ENCODE measurements at places on chromosomes 11 and 22.

GRCh38 chr22:49344656-49345055 lies 483.0 kb downstream of the BRD1 start:
- DNase-seq = no peak

GRCh38 chr11:113574586-113574985 lies 99.4 kb upstream of the DRD2 start:
- DNase-seq = no peak

GRCh38 chr11:3380706-3381545 lies 2.0 kb upstream of the ZNF195 start:
- no peak for DNase-seq

- DNase-seq = peak; percentile 19
Observed at GRCh38 chr11:111378861-111379601, at the start of gene POU2AF1. POU2AF1 (minus strand) TSS chr11:111379275; CDS start chr11:111379177, 98 bp downstream.

- no peak for DNase-seq
Observed at GRCh38 chr11:17479284-17480214, 2.9 kb upstream of the ABCC8 start.

DNA sequence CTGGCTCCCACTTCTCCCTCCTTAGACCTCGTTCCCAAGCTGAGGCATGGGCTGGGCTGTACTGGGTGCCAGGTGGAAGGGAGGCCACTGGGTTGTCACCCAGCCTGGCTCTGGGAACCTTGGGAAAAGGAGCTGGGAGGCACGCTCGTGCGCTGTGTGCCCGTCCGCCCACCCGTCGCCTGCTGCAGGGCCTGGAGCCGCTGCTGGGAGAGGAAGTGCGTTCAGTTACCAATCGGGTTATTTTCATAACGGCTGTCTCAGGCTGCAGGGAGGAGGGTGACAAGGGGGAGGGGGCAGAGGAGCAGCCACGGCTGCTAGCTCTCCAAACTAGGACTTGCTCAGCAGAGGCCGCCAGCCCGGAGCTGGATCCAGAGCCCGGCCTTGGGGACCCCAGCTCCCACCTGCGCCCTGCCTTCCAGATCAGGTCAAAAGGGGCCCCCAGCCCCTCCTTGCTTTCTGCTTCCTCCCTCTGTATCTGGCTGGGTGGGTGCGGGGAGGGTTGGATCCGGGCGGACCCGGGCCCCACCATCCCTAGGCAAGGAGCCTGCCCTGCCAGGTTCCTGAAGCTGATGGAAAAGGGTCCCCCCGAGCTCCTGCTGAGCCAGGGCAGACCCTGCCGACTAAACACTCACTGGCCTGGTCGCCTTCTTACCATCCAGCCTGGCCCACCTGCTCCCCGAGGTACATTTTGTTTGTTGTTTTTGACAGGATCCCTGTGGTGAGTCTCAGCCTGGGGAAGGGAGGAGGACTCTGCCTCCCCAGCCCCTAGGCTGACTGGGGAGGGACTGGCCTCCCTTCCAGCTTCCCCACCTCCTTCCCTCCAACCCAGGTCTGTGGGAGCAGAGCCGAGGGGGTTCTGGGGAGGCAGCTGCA lies 14.3 kb downstream of the DGKZ start:
- no peak for DNase-seq

DNA sequence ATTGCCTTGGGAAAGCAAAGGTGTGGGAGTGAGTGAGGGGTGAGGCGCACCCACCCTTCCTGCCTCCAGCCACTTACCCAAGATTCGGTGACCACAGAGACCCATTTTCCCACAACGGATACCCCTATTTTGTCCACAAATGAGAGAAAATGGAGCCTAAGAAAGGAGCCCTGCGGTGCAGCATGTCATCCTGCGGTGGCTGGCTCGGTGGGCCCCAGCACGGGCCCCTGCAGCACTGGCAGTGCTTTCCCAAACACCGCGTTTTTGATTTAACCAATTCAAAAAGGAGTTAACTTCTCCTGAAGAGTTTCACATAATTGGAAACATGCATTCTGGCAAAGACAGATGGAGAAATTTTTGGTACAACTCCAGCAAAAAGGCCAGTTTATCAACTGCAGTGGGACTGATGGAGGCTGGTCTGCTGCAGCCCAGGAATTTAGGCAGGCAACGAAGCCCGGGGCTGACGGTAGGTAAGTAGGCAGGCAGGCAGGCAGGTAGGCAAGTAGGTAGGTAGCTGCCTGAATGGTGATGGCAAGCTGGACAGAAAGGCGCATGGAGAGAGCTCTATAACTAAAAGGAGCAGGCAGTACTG lies 84.2 kb downstream of the FDX1 start:
- DNase-seq = no peak

DNA sequence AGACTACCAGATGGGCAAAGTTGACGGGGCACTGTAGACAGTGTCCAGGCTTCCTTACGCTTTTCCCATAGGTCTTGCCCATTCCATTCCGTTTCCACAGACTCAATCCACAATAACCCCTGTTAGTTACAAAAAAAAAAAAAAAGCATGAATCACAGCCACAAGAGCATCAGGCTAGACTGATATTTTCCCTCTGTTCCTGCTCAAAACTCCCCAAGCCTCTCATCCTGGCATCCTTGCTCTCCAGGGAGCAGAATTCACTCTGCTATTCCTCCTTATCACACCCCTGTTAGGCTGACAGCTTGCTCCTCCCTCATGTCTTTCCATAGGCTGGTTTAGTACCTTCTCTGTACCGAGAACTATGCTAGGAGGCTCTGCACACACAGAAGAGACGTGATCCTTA lies 42.2 kb downstream of the TMEM123 start:
- no peak for DNase-seq

GRCh38 chr11:11979488-11980117 lies 28.8 kb downstream of the DKK3 start:
- DNase-seq = no peak

DNA sequence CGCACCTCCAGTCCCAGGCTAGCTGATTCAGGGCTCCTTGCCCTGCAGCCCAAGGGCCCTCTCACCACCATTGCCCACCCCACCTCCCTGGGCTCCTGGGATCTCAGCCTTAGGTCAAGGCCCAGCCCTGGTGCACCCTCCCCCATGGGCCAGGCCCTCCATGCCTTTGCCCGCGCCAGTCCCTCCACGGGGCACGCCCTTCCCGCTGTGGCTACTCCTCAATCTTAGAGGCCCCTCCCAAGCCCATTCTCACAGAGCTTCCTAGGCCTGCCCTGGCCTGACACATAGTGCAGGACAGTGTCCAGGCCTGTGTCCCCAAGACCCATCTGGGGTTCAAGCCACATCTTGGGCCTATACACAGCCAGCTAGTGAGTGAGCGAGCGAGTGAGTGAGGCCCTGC lies 6.9 kb downstream of the GP1BB start:
- no peak for DNase-seq

DNA sequence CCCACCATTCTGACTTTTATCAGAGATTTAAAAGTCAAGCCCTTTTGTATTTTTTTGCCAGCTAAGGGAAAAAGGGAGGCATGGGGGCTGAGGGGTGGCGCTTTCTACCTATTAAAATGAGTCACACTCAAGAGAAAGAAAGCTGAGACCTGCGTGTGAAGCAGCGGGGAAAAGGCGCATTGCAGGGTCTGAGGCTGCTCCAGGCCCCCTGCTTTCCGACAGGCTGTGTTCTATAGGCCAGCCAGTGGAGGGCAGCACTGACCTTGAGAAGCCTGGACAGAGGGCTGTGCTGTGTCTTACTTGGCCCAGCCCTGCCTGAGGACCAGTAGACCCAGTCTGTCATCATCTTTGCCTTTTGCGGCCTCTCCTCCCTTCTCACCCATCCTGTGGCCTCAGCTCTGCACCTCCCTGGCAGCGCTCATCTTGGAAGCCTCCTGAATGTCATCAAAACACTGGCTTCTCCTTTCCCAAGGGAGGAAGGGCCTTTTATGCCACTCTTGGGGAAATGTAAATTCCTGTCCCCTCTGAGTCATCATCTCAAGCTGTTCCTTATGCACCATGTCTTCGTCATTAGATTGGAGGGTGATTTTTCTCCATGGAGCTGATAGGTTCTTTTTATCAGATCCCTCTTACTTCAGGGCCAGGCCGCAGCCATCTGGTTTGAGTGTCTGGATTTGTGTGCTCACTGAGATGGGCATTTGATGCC lies 12.6 kb upstream of the MAPK8IP1 start:
- no peak for DNase-seq

- DNase-seq = no peak
Observed at GRCh38 chr11:122430490-122430889, 225.0 kb upstream of the UBASH3B start.

DNA sequence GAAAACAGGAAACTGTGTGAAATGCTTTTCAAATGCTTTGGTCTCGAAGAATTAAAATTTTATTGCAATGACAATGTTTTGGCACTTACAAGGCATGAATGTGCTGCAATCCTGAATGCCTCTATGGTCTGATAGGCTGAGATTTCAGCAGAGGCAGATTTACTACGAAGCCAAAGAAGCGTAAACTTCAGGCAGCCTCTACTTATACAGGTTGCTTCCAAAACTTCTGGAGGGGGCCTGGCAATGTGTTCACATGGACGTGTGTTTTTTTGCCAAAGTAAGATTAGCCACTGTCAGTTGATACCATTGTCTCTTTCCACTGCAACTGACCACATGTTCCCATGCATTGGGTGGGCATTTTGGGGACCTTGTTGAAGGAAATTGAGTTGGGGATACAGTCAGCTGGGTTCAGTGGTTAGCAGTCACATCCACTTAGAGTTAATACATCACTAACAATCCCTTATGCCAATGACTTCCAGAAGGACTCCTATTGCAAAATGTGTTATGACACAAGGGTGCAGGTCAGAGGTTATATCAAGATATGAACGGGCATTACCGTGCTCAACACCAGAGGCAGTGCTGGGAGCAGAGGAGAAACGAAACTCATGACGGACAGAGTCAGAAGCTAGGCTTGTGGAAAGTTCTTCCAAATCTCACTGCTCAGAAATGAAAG lies 48.8 kb downstream of the ABTB2 start:
- no peak for DNase-seq

- DNase-seq = no peak
Observed at GRCh38 chr11:132310390-132311375, 940.3 kb downstream of the NTM start.

- no peak for DNase-seq
Observed at GRCh38 chr11:68942751-68943271, 38.0 kb downstream of the MRGPRD start.

GRCh38 chr11:12282676-12283075 lies 94.7 kb upstream of the PARVA start:
- no peak for DNase-seq

DNA sequence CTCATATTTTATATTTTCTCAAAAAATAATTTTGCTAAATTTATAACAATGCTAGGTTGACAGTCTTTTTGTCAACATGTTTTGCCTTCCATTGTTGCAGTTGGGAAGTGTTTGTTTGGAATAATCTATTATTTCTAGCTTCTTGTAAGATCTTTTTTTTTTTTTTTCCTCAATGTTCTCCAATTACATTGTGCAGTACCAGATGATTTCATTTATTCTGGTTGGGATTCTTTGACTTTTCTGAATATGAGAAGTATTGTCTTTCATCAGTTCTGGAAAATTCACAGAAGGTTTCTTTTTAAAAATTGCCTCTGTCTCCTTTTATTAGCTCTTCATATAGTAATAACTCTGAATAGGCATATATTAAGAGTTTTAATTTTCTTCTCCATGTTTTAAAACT lies 245.4 kb downstream of the DYNC2H1 start:
- DNase-seq = no peak

GRCh38 chr11:108916290-108916689 lies 251.4 kb downstream of the DDX10 start:
- no peak for DNase-seq

GRCh38 chr11:43116071-43116470 lies 195.7 kb upstream of the API5 start:
- no peak for DNase-seq

- DNase-seq = no peak
Observed at GRCh38 chr11:130721736-130722135, 194.5 kb downstream of the SNX19 start.

- DNase-seq = peak; percentile 20
Observed at GRCh38 chr11:4539603-4540219, 5.3 kb upstream of the OR52M1 start.

DNA sequence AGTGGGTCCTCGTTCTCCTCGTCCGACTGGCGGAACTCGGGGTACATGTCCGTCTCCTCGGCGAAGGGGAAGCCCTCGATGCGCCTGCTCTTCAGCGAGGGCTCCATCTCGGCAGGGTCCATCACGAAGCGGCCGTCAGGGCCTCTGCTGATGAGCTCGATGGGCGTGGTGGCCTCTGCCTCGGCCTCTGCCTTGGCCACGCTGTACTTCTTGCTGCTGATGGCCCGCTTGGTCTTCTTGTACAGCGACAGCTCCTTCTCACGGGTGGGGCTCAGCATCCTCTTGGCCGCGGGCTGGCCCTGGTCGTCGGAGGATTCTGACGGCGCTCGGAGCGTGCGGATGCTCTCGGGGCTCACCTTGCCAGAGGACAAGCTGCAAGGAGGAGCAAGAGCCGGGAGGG lies 35.7 kb downstream of the IGSF9B start:
- no peak for DNase-seq

GRCh38 chr11:26865703-26866102 lies 128.2 kb upstream of the FIBIN start:
- DNase-seq = no peak

- no peak for DNase-seq
Observed at GRCh38 chr11:34510218-34510617, 3.4 kb downstream of the ELF5 start.

GRCh38 chr22:32380991-32381390 lies 23.3 kb downstream of the RFPL3 start:
- DNase-seq = no peak

GRCh38 chr22:38172832-38173640 lies 8.6 kb downstream of the PLA2G6 start:
- no peak for DNase-seq

- no peak for DNase-seq
Observed at GRCh38 chr11:116882386-116882785, 45.0 kb upstream of the APOA1 start.

- no peak for DNase-seq
Observed at GRCh38 chr11:67404515-67405195, 772 bp downstream of the TBC1D10C start.

DNA sequence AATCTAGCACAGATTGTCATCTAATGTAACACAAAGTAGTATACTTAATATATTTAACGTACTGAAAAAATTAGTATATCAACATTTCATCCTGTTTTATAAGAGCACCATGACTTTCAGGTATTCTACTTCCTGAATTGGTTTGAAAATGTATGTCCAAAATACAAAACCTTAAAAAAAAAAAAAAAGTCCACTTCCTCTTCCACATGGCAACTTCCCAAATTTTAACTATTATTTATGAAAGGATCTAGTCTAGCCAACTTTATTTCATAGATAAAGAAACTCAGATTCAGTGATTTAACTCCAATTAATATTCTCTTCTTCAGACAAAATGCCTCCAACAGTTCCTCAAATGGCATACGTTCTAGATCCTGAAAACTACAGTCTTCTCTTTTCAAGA lies 44.0 kb downstream of the PIK3C2A start:
- DNase-seq = no peak

DNA sequence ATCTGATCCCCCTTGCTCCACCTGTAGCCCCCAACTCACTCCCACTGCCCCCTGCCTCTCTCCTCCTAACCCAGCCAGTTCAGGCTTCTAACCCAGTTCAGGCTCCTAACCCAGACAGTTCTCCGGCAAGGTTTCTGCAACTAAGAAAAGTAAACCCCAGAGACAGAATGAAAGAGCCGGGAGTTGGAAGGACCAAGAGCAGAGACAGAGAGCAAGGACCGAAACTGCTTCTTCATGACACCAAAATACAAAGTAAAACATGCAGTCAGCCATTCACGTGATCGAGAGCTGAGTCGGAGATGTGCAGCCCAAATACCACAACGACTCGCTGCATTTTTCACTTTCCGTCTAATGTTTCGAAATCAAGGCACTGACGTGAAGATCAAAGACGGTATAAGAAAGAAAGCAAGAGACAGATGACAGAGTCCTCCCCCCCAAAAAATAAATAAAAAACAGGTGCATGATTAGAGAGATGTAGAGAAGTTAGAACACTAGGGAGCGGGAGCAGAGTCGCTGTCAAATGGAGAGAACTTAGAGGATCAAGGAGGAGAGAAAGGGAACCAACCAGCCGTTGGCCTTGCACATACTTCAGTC lies 884 bp downstream of the IL10RA start:
- DNase-seq = no peak
